ENCODE measurements at places on chromosomes 16 and 17.
A peak's percentile ranks its signal among the peaks of the same experiment; 100 is the strongest.

GRCh38 chr16:46718214-46718613 lies 28.8 kb downstream of the ORC6 start:
- no peak for DNase-seq

DNA sequence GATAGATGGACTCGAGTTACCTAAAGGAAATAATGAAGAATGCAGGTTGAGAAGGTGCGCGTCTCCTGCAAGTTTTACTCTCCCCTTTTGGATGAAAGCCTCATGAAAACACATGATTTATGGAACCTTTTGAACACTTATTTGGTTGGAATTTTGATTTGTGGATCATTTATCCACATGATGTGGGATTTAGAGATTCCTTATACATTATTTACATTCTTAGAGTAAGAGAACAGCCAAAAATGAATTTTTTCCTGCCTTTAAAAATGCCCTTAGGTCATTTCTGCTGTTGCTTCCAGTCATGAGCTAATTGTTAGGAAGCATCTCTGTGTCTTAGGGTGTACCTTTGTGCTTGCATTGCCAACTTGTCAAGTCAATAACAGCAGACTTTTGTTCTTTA lies 99.9 kb downstream of the RPTOR start:
- no peak for DNase-seq

GRCh38 chr17:10739386-10739785 lies 9.6 kb upstream of the TMEM220 start:
- DNase-seq: no peak

- no peak for DNase-seq
Observed at GRCh38 chr16:82137822-82138167, 32.2 kb downstream of the MPHOSPH6 start.

DNA sequence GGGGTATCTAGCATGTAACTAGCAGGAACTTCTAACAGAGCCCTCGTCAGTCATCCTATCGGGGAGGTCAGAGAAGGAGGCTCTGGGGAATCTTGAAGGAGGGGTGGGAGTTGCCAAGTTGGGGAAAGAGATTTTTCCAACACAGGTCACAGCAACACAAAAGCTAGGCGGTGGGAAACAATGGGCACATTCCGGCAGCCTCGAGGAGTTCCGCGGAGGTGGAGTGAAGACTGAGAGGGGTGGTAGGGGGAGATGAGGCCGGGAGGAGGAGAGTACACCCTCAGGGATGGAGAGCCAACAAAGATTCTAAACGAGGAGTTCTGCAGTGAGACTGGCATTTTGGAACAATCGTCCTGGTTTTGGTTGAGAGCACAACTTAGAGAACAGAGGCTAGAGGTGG lies 13.5 kb upstream of the CALB2 start:
- no peak for DNase-seq

- no peak for DNase-seq
Observed at GRCh38 chr17:31195305-31195704, 100.5 kb downstream of the NF1 start.

DNA sequence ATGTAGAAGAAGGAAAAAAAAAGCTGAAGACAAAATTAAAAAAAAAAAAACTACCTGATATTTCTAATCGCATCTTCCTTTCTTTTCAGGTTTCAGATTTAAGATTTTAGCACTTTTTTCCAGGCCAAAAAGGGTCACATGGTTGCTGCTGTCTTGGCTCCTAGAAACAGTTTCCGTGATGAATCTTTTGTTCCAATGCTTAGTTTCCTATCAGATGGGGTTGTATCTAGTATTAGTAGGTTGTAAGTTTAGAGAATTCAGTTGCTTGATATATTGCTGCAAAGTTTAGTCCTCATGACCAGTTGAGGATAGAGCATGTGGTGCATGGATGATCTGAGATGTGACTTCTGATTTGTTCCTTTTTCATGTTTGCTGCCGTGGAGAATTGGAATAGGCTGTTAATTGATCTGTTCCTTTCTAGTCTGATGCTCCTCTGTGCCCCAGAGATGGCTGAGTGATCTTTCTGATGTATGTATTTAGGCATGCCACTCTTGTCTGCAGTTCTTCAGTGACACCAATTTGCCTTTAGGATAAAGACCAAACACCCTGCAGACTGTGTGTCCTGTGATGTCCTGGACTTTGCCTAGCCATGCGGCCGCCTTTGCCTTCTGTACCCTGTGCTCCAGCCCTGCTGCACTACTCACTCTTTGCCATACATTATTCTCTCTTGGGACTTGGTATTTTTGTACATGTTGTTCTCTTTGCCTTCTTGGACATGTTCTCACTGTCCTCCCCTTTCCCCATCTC lies 94.0 kb downstream of the MRTFB start:
- no peak for DNase-seq

GRCh38 chr16:57013229-57013628 lies 23.9 kb downstream of the NLRC5 start:
- no peak for DNase-seq

- no peak for DNase-seq
Observed at GRCh38 chr17:64369007-64369893, 21.4 kb downstream of the PECAM1 start.

GRCh38 chr17:325270-326009 lies 27.2 kb downstream of the RPH3AL start:
- no peak for DNase-seq

DNA sequence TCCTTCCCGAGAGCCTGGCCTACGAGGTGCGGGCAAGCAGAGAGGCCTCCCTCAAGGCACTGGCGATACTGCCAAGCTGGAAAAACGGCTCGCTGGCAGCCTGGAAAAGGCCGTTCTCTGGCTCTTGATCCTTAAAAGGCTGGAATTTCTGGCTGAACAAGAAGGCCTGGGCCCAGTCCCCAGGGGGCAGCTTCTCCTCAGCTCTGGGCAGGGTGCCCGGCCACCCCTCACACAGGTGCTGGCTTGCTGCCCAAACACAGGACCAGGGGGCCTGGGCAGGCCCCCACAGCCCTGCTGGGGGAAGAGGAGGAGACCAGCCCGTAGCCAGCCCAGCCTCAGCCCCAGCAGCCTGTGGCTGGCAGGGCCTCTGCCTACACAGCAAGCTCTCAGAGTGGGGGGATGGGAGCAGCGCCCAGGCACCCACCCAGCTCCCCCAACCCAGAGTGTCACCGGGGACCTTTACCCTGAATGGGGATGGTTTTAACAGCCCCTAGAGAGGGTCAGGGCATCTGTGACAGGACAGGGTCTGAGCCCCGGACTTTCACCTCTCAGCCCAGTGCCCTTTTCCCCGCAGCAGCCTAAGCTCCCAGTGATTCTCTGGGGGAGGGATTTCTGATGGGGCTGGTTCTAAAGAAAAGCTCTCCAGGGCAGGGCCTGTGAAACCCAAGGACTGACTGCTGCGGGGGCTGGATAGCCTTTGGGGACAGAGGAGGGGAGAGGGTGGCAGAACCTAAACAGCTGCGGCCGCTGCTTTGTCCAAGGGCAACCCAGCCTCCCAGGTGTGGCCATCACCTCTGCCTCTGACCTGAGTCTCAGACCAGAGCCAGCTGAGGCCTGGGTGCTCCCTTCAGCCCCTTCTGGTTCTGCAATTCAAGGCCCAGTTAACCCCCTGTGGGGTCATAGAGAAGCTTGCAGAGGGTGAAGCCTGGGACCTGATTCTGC lies 38.6 kb upstream of the TOB1 start:
- peak; percentile 16 for DNase-seq

- DNase-seq: no peak
Observed at GRCh38 chr16:12141073-12141951, 164.8 kb downstream of the SNX29 start.

GRCh38 chr17:40703652-40704051 lies at the start of gene KRT24:
KRT24 (minus strand) TSS chr17:40703752; CDS start chr17:40703693, 59 bp downstream.
- no peak for DNase-seq

DNA sequence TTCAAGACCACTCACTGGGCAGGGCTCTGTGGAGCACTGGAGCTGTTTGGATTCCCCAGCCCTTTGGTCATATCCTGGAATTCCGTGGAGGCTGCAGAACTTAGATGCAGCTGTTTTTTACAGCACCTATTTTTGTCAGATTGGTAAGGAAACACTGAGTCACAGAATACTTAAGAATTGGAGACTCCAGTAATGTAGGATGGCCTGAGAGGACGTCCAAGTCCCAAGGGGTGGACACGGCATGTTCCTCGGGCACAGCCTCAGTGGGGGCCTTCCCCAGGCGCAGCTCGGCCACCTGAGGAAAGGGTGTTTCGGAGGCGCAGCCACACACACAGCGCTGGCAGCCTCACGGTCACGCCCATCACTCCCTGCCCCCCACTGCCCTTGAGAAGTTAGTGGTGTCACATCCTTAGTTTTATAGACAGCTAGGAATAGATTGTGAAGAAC lies 14.8 kb downstream of the PLD6 start:
- no peak for DNase-seq

- no peak for DNase-seq
Observed at GRCh38 chr17:43992641-43993040, 11.8 kb upstream of the NAGS start.

- no peak for DNase-seq
Observed at GRCh38 chr17:75487351-75488070, 27.8 kb downstream of the CASKIN2 start.

DNA sequence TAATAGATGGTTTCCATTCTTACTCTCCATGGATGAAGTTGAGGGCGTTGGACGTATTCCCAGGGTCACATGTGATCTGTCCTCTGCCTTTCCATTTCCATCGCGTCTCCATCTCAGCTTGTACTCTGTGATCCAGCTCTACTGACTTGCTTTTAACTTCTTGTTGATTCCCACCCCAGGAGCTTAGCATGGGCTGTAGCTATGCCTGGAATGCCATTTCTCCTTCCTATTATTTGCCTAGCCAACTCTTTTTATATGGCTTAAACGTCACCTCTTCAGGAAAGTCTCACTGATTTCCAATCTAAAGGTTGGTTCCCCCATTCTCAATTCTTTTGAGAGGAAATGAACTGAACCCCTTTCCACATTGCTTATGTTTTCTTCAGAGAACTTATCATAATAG lies 475.9 kb downstream of the XYLT1 start:
- no peak for DNase-seq

DNA sequence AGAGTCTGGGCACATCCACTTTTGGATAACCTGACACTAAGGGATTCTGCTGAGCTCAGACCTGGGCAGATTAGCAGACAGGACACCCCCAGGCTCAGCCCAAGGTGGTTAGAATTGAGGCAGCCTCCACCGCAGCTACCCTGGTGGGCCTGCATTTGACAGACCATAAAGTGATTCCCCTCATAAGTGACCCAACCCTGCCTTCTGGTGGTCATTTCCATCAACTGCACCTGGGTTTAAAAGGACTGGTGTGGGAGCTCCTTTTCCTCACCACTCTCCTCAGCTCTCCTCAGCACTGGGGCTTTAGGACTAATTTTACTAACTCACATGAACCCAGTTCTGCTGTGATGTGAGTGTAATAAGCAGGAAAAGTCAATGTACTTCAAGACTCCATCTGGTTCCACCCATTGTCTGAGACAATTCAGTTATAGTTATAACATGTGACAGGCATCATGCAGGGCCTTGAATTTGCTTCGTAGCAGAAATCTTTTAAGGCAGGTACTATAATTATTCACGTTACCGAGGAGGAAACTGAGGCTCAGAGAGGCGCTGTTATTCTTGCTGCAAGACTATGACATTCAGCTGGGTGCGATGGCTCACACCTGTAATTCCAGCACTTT lies 42.5 kb downstream of the MYH3 start:
- no peak for DNase-seq

GRCh38 chr16:71626018-71626857 lies at the start of gene MARVELD3:
MARVELD3 (plus strand) TSS chr16:71626184; CDS start chr16:71626230, 46 bp downstream.
- peak; percentile 15 for DNase-seq

DNA sequence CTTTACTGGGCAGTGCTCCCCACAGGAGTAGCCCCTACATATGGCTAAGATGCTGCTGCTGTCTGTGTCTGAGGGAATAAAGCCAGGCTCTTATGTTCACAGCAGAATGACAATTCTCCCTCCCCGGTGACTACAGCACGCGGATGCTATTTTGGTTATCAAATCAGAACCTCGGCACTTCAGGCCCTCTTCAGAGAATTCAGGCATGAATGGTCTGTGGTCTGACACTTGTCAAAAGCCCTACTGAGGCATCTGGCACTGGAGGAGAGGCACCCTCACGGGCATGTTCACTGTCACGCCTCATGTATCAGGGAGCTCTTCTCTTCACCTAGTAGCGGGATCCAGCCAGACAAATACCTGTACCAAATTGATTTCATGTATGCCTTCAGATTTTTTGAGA lies 30.4 kb downstream of the KIAA0513 start:
- DNase-seq: peak; percentile 19

- no peak for DNase-seq
Observed at GRCh38 chr17:45809499-45809898, 25.4 kb downstream of the CRHR1 start.

DNA sequence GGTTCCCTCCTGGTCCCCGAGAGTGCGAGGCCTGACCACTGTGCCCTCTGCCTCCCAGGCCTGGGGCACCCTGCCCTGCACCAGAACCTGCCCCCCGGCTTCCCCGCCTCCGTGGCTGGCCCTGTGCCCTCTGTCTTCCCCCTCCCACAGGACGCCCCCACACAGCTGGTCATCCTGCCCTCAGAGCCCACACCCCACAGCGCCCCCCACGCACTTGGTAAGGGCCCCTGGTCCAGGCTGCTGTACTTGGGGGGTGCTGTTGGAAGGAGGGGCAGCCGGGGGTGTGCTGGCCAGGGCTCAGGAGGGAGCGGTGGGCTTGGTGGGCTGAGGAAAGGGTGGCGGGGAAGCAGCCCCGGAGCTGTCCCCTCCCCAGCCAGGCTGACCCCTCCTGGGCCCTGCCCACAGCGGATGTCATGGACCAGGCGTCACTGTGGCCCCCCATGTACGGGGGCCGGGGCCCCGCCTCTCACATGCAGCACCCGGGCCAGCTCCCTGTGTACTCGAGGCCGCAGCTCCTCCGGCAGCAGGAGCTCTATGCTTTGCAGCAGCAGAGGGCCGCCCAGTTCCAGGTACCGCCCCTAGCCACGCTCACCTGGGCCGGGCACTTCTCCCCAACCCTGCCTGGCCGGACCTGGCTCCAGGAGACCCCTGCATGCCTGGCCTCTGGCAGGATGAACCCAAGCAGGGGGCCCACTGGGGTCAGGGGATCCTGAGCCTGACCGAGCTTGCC lies 49.5 kb downstream of the BAHCC1 start:
- no peak for DNase-seq

GRCh38 chr17:55624772-55625433 lies 97.8 kb downstream of the TMEM100 start:
- no peak for DNase-seq

- DNase-seq: no peak
Observed at GRCh38 chr16:88309908-88310265, 72.9 kb upstream of the ZNF469 start.

DNA sequence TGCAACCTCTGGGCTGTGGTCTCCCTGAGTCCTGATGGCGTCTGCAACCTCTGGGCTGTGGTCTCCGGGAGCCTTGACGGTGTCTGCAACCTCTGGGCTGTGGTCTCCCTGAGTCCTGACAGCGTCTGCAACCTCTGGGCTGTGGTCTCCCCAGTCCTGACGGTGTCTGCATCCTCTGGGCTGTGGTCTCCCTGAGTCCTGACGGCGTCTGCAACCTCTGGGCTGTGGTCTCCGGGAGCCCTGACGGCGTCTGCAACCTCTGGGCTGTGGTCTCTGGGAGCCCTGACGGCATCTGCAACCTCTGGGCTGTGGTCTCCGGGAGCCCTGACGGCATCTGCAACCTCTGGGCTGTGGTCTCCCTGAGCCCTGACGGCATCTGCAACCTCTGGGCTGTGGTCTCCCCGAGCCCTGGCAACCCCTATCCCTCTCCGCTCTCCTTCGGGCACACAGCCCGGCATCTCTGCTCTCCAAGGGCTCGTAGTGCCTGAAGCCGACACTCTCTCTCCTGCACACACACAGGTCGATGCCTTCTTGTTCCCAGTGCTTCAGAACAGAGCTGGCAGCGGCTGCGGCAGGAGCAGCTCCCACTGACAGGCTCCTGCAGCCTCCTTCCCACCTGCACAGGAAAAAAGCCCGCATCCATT lies 45.6 kb downstream of the METRNL start:
- DNase-seq: no peak

GRCh38 chr17:38589462-38590114 lies 16.2 kb downstream of the SRCIN1 start:
- no peak for DNase-seq

Data from NCI-H2029 (cell line).